ENCODE measurements at places on chromosomes 13 and 19.

GRCh38 chr13:44519642-44520041, 56.5 kb downstream of the TSC22D1 start:
- DNase-seq, result no peak

DNA sequence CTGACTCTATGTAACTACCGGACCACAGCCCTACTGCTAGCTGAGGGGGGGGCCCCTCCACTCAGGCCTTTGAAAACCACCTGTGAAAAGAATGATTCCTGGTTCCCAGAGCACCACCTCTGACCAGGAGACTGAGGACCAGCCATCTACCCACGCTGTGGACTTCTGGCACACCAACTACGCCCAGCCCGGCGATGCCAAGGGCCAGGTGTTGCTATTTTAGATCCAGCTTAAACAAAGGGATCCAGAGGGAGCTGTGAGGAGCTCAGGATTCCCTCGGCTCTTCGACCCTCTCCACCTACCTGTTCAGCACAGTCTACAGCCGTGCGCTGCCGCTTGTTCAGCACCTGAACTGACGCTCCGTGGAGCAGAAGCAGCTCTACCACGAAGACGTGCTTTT, 23.0 kb downstream of the PDCD5 start:
- DNase-seq, result no peak

GRCh38 chr19:2557093-2557440, 81.1 kb downstream of the GADD45B start:
- DNase-seq, result no peak

GRCh38 chr13:47211106-47211505, 314.3 kb upstream of the HTR2A start:
- DNase-seq, result peak; percentile 42

- DNase-seq, result no peak
These were observed 83.1 kb downstream of the ABCC4 start for GRCh38 chr13:95217920-95218830.

Data from HCEC 1CT (cell line).